ENCODE measurements at places on chromosomes 5 and 9.

- DNase-seq = no peak
These were observed 180.8 kb downstream of the CARTPT start for GRCh38 chr5:71899865-71900342.

DNA sequence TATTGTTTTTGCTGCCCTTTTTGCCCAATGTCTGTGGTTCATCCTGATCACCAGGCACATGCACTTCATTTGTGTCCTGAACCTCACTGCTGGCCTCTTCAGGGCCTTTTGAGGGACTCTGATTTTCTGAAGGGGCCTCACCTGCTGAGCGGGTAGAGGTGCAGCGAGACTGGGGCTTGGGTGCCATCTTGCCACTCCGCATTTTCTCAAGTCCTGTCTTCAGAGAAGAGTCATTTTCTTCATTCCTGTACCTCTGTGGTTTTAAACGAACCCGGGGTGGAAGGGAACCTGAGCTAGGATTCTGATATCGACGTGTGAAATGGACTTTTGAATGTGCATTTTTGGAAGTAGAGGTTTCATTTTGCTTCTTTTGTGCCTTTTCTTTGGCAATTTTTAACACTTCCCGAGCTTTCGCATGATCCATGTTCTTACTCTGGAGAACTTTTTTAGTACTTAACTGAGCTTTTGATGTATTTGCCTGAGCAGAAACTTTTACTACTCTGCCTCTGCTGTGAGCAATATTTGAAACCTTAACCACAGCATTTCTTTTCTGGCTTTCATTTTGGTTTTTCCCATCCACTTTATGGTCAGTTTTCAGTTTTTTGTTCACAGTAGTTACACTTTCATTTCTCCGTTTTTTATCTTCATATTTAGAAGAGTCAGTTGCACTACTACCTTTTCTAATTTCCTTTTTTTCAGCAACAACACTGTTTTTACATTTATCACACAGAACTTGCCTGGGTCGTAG is 26.1 kb downstream of the PWWP2A start:
- no peak for DNase-seq

GRCh38 chr5:1343931-1344901 is 683 bp downstream of the CLPTM1L start:
- no peak for DNase-seq

DNA sequence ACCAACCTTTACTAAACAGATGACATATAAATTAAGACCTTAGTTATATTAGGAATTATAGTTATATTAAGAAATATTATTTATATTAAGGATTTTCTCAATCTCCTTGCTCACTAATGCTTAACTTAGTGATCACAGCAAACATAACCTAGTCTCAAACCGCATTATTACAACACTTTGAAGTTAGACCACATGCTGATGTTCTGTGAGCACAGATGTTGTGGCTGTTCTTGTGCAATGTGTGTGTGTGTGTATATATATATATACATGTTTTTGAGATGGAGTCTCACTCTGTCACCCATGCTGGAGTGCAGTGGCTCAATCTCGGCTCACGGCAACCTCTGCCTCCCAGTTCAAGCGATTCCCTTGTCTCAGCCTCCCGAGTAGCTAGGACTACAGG is 20.5 kb downstream of the ELP1 start:
- peak; percentile 71 for DNase-seq

- DNase-seq = no peak
These were observed 166.4 kb upstream of the GRIN3A start for GRCh38 chr9:101904845-101905244.

- no peak for DNase-seq
These were observed 4.1 kb downstream of the SLC31A2 start for GRCh38 chr9:113154946-113155345.

DNA sequence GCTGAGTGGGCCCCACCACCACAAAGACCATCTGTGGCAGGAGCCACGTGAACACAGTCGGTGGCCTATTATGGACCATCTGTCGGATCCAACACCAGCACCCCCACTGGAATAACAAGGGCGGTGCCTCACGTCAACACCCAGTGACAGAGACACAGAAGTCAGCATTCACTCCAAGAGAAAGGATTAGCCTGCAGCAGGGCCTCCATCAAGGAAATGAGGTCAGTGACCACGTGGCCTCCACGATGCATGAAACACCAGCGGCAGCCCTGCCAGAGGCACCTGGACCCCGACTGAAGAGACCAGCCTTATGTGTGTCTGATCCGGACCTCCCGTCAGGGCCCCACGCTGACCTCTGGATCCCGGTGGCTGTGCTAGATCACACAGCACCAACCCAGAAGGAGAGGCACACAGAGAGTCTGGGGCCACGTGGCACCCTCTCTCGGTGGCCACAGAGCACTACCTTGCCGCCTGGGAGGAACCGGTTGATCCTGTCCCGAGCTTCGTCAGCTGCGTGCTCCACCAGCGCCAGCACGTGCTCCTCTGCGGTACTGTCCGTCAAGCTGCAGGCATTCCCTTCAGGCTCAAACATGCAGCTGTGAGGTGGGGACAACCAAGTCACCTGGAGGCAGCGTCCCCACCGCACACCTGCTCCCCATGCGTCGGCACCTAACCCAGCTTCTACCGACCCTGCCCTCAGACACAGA is 9.0 kb downstream of the BRD9 start:
- no peak for DNase-seq

DNA sequence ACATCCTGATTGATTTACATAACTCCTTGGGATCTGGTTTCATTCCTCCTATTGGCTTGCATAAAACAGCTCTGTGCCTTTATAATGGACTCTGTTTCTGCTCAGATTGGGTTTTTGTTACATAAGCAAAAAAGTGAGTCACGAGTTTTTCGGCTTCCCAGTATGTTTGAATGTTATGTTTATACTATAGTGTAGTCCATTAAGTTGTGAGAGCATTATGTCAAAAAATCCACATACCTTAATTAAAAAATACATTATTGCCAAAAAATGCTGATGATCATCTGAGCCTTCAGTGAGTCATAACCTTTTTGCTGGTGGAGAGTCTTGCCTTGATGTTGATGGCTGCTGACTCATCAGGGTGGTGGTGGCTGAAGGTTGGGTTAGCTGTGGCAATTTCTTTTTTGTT is 144.6 kb downstream of the CCDC171 start:
- DNase-seq = no peak

DNA sequence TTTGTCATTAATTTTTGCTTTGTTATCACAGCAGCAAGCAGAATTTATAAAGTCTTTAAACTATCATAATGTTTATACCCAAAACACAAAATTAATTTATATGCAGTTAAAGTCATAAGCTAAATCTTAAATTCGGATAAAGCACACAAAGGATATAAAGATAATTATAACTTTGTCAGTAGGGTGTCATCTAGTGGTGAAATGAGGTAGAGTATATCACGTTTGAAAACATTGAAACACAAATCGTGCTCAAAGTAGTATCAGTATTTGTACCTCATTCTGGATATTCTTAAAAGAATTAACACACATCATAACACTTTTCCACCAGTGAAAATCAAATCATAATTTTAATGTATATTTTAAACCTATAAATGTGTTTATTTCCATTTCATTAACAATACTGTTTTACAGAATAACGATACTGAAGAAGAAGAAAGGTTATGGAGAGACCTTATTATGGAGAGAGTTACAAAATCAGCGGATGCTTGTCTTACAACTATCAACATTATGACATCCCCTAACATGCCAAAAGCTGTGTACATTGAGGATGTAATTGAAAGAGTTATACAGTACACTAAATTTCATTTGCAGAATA is 129.5 kb downstream of the NIPBL start:
- no peak for DNase-seq

GRCh38 chr9:136191099-136191959 is 13.6 kb downstream of the LHX3 start:
- DNase-seq = no peak

- DNase-seq = no peak
These were observed 747.3 kb upstream of the C9orf72 start for GRCh38 chr9:28320616-28321015.

DNA sequence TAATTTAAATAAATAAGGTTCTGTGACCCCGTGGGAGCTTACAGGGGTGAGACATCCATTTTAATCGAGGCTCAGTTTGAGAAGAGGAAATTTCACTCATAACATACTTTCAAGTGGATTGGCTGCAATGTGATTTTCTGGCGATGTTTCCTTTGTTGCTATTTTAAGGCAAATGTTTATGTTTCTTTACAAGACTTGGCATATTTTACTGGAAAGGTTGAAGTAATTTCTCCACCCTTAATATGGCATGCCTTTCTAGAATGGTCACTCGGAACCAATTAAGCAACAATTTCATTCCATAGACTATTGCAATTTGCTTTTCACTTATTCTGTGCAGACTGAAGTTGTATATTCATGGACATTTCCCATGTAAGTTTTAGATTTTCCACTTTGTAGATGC is 438.0 kb upstream of the WWC1 start:
- DNase-seq = no peak

- DNase-seq = no peak
These were observed 9.5 kb downstream of the TOR4A start for GRCh38 chr9:137286975-137287383.

DNA sequence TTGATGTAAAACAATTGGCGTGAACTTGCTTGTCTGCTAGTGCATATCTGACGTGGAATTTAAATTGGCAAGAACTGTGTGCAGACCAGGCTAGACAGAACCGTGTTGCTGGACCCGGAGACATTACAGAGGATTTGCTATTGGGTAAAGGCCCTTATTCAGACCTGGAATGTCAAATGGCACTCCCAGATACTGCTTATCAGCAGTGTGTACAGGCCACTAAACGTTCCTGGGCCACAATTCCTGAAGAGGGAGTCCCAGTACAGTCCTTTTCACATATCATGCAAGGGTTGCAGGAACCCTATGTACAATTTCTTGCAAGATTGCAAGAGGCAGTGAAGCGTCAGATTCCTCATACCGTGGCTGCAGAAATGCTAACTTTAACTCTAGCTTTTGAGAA is 13.5 kb upstream of the MCCC2 start:
- no peak for DNase-seq

All from SIG-M5 (cell line).